ENCODE measurements at places on chromosomes 1 and 21.

DNA sequence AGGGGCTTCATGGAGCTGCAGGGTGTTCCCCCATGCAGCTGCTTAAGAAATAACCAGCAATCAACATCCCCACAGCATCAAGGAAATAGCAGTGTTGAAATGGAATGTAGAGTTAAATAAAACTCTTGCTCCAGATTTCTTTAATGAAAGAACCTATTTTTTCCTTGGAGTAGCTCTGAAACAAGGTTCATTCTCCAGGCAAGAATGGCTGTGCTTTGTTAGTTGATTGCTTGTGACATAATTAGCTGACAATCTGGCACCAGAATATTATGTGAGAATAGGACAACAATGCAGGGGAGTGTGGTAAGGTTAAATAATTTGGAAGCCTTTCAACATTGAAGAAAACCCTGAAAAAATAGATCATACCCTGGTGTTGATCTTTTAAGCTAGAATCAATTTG, 254.2 kb upstream of the RRP15 start:
- DNase-seq = no peak

DNA sequence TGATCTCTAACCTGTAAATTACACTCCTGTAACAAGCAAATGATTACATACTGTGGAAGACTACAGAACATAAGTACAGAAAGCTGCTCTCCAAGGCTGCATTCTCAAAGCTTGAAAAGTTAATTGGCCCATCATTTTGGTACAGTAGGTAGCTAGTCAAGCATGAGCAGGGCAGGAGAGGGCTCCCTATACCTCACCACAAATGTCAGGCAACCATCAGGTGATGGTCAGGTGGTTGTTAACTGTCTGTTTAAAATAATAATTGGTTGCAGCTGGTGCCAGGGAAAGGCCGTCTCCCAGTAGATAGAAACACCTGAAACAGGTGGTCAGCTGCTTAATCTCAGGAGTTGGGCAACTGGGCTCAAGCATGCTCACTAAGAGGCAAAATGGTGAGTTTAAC, 13.1 kb upstream of the SLC1A7 start:
- DNase-seq = no peak

DNA sequence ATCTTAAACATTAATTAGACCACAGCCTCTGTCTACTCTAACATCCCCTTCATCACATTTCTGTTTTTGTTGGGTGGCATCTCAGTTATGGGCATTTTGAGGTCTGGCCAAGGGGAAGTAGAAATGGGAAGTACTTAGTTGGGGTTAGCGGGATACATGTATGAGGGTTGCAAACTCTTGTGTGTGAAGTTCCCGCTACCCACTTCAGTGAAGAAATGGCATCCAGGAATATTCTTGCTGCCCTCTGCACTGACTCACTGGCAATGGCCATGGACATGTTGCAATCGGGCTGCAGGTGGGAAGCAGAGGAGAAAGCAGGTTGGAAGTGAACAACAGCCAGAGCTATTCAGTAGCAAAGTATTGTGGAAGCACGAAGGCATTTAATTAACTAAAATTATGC, 7.4 kb downstream of the CD48 start:
- DNase-seq = no peak

DNA sequence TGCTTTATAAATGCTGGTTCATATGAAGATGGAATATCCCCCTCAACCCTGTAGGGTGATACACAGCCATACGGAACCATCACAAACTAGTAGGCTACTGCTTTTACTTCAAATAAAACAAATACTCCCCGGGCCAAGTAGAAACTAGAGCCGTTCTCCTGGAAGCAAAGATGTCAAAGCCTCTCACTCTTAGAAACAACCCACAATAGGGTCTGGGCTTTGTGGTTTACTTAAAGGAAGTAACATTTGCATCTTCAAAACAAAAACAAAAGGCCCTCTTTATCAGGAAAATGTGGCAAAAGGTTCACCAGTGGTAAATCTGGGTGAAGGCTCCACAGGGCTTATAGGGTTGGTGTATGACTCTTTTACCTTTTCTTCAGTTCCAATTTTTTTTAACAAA, 49.8 kb downstream of the HLCS start:
- no peak for DNase-seq

DNA sequence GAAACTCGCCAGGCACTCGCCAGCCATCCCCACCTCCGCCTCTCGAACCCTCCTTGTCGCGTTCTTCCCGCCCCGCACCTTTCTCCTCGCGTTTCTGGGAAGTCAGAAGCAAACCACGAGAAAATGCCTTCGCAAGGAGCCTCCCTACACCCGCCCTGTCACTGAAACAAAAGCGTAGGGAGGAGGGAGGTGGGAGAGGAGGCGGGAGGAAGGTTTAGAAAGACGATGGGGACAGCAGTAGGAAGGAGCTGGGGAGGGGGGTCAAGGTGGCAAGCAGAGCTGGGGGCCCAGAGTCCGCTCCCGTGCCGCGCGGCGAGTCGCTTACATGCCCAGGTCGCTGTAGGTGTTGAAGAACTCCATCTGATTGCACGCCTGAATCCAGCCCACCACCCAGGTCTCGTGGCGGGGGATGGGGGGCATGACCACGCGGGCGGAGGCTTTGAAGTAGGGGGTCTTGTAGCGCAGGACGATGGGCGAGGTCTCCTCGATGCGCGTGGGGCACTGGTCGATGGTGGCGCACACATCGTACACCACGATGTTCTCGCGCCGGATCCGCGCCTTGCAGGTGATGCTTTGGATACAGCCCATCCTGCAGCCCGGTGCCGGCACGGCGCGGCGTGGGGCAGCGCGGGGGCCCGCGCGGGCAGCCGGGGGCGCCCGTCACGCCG, 1.0 kb downstream of the FAM78B start:
- no peak for DNase-seq

DNA sequence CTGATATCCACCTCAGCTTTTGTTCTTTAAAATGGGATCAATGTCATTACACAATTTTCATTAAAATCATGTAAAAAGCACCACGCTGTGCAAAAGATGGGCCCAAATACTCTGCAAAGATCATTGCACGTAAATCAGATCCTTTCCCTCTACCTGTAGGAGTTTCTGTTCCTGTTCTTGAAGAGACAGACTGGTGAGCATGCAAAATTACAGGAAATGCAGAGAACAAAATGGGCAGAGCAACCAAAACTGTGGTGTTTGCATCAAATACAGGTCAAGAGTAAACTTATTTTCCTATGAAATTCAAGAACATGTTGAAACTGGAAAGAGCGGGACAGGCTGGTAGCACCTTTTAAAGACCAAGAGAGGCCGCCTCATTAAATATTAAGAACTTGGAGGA, 294.9 kb upstream of the ADGRL2 start:
- no peak for DNase-seq

GRCh38 chr1:204255966-204256365, 42.2 kb upstream of the GOLT1A start:
- no peak for DNase-seq

DNA sequence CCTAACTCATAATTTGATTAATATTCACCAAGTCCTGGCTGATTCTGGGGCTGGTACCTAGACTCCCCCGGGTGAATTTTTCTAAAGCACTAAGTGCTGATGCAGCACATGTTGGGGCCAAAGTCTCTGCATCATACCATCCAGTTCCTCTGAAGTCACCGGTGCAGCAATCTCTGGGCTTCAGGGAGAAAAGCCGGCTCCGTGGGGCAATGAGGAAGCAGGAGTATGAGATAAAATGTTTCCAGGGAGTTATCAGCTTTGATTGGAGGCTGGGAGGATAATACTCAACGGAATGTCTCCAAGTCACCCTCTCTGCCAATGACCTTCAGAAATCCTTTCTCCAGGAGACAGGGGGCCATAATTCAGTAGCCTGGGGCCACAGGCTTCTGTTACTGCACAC, 1.2 kb downstream of the FCAMR start:
- no peak for DNase-seq

- no peak for DNase-seq
These were observed 157.6 kb upstream of the LMO4 start for GRCh38 chr1:87170931-87171598.

DNA sequence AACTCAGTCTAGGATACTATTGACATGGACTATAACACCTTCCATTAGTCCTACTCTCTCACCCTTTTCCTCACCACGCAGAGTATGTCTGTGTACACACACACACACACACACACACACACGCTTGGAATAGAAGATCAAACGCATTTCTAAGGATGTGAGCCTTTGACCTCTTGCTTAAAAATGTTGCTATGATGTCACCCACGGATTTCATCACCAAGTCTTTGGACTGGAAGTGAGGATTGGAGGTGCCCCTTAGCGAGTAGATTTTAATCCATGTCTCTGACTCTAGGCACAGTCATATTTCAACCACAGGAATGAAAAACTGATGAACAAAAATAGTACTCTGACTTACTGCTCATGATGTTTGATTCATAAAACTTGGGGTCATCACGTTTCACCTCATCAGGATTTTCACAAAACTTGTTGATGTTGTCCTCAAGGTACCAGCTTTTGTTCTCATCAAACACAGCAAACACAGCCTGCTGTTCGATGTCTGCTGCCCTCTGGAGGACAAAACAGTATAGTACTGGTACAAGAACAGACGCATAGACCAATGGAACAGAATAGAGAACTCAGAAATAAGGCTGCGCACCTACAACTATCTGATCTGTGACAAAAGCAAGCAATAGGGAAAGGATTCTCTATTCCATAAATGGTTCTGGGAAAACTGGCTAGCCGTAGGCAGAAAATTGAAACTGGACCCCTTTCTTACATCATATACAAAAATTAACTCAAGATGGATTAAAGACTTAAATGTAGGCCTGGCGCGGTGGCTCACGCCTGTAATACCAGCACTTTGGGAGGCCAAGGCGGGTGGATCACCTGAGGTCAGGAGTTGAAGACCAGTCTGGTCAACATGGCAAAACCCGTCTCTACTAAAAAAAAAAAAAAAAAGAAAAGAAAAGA, 39.9 kb downstream of the F5 start:
- peak; percentile 51 for DNase-seq

- no peak for DNase-seq
These were observed 553 bp downstream of the TTF2 start for GRCh38 chr1:117060441-117061317.

DNA sequence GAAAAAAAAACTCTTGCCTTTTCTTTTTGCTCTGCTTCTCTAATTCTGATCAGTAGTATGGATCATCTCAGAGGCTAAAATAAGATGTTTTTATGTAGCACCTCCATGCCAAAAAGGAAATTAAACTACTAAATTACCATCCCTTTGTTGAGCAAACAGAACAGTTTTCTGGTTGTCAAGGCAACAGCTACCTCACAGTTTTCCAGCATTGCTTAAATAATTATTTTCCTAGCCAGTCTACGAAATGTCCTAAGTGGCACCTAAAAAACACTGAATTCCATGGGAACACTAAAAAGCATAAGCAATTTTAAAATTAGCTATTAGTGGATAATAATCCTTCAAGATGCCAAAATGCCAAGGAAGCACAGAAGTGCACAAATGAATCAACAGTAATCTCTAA, 61.7 kb downstream of the ARID4B start:
- no peak for DNase-seq

GRCh38 chr1:156148216-156148615, 5.2 kb upstream of the SEMA4A start:
- no peak for DNase-seq

DNA sequence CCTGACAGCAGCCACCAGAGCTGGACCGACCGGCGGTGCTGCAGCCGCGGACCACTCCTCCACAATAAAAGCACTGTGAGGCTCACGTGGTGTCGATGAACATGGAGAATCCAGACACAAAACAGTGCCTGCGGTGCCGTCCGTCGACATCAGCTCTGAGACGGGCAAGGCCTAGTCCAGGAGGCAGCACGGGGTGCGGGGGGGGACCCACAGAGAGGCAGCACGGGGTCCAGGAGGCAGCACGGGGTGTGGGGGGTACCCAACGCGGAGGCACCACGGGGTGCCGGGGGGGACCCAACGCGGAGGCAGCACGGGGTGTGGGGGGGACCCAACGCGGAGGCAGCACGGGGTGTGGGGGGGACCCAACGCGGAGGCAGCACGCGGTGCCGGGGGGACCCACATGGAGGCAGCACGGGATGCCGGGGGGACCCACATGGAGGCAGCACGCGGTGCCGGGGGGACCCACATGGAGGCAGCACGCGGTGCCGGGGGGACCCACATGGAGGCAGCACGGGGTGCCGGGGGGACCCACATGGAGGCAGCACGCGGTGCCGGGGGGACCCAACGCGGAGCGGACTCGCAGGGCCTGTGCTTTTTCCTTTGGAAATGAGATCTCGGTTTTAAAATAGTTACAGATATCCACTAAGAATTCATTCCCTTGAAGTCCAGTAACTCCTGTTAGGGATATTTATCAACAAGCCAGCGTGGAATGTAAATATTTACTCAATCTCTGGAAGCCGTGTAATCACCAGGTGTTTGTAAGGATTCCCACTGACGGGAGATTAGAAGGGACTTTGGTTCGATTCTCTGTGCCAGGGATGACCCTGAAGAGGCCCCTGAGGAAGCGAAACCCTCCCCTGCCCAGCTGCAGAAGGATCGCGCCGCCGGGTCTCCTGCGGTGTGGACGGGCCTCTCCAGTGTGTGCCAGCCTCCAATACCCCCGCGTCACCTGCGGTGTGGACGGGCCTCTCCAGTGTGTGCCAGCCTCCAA, 52.1 kb downstream of the COL6A1 start:
- no peak for DNase-seq

DNA sequence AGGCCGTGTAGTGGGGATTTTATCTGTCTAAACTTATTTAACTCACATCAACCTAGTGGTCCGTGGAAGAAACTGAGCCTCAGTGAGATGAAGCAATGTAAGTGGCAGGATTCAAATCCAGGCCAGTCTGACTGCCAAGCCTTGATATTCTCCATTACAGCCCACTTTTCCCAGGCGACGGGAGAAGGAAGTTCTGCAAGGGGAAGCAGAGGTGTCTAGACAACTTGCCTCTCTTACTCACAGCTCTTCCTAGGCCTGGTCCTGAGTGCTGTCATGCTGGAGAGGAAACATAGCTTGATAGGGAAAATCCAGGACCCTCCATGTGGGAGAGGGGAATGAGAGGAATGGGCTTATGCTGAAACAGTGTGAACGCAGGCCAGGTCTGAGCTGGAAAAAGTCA, 9.1 kb downstream of the CTSE start:
- no peak for DNase-seq

DNA sequence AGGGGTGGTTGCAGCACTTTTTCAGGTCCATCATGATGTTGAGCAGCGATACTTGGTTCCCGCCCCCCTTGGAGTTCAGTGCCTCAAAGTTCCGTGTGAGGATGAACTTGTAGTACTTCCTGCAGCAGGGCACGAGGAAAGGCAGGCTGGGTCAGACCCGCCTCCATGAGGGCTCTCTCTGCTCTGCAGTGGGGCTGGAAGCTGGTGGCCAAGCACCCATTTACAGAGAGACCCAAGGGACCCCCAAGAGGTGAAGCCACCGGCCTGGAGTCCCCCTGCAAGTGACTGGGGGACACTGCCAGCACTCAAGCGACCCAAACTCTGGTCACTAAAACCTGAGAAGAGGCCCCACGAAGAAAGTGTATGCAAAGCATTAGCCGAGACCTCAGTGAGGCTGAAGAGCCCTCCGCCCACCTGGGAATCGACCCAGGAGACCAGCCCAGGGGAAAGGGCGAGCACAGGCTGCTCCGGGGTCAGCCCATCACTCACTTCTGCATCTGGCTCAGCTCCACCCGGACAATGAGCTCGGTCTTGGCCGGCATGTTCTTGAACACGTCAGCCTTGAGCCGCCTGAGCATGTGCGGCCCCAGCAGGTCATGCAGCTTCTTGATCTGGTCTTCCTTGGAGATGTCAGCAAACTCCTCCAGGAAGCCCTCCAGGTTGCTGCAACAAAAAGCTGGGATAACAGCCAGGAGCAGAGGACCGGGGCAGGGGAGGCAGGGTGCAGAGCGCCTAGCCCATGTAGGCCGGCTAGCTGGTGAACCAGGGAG, 45.2 kb downstream of the CHD5 start:
- no peak for DNase-seq
